ENCODE measurements at places on chromosomes 3 and 15. TPM values are rescaled to one million over a fixed set of nuclear protein-coding genes. Genes with fewer than 3 reads are reported as not detected.
A peak's percentile ranks its signal among the peaks of the same experiment; 100 is the strongest.

- H3K4me1 ChIP-seq = no peaks in the 10 kb centered on the region
- no peak overlapping the region for H3K4me3 ChIP-seq
- no peak overlapping the region for H3K27ac ChIP-seq
- no peak for DNase-seq
- no peaks in the 10 kb centered on the region for H3K36me3 ChIP-seq
- no peaks in the 10 kb centered on the region for H3K27me3 ChIP-seq
These were observed 52.2 kb upstream of the HEG1 start for GRCh38 chr3:125107861-125108567.

PP2D1 gene
- not detected for total RNA-seq

DNA sequence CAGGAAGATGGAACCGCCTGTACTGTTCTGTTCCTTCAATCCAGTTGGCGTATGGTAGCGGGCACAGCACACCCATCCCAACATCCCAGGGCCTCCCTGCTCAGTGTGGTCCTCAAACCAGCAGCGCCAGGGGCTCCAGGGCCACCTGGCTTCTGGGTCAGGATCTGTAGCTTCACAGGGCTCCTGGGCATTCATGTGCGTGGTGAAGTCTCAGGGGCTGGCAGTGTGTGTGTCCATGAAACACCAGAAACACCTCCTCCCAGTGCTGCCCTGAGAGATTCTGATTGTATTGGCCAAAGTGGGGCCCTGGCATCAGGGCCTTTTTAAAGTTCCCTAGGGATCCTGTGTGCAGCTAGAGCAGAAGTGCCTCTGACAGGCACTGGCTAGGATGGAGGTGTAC is 42.1 kb downstream of the ABTB1 start:
- DNase-seq = no peak
- H3K27me3 ChIP-seq = peaks cover 48% of the 10 kb centered on the region
- H3K4me3 ChIP-seq = no peak overlapping the region
- H3K27ac ChIP-seq = no peak overlapping the region
- no peaks in the 10 kb centered on the region for H3K4me1 ChIP-seq
- no peaks in the 10 kb centered on the region for H3K36me3 ChIP-seq

DNA sequence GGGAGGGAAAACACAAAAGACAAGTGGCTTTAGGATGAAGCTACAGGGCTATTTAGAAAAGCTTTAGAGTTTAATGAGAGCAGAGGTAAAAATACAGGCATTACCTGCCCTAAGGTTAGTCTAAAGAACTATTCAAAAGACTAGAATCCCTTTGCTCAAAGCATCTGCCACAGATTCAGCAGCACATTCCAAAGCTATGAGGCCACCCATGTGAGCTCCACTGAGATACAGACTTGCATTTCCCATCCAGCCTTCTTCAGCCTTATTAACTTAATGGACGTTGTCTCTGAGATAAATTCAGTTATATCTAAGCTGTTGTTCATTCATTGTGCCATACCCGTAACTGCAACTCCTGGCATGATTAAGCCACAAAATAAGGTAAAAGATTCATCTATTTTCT is 25.4 kb downstream of the CXCR6 start:
- H3K27me3 ChIP-seq = no peaks in the 10 kb centered on the region
- no peaks in the 10 kb centered on the region for H3K4me1 ChIP-seq
- no peak for DNase-seq
- no peak overlapping the region for H3K4me3 ChIP-seq
- peaks cover 69% of the 10 kb centered on the region for H3K36me3 ChIP-seq

GRCh38 chr3:46748170-46748569 is 30.5 kb upstream of the PRSS50 start:
- no peaks in the 10 kb centered on the region for H3K36me3 ChIP-seq
- no peak for DNase-seq
- no peak overlapping the region for H3K4me3 ChIP-seq
- H3K27me3 ChIP-seq = peaks cover 2% of the 10 kb centered on the region
- H3K27ac ChIP-seq = no peak overlapping the region

C2CD4A gene
- total RNA-seq = 0.20 TPM

GRCh38 chr3:173893835-173894234 is 496.3 kb downstream of the NLGN1 start:
- DNase-seq = no peak
- no peaks in the 10 kb centered on the region for H3K36me3 ChIP-seq
- no peaks in the 10 kb centered on the region for H3K27me3 ChIP-seq
- H3K27ac ChIP-seq = no peak overlapping the region

VWA5B2 gene
- 0.04 TPM for total RNA-seq

- no peak overlapping the region for H3K4me3 ChIP-seq
- no peak for DNase-seq
- no peaks in the 10 kb centered on the region for H3K36me3 ChIP-seq
These were observed 124.3 kb upstream of the IGF1R start for GRCh38 chr15:98523912-98524662.

DNA sequence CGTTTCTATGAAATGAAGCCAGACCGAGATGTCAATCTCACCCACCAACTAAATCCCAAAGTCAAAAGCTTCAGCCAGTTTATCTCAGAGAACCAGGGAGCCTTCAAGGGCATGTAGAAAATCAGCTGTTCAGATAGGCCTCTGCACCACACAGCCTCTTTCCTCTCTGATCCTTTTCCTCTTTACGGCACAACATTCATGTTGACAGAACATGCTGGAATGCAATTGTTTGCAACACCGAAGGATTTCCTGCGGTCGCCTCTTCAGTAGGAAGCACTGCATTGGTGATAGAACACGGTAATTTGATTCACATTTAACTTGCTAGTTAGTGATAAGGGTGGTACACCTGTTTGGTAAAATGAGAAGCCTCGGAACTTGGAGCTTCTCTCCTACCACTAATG is 41.9 kb upstream of the TRA2B start:
- H3K27ac ChIP-seq = no peak overlapping the region
- no peak overlapping the region for H3K4me3 ChIP-seq
- H3K27me3 ChIP-seq = no peaks in the 10 kb centered on the region
- peaks cover 20% of the 10 kb centered on the region for H3K4me1 ChIP-seq

GRCh38 chr3:142498397-142499180 is 50.8 kb upstream of the XRN1 start:
- H3K27ac ChIP-seq = no peak overlapping the region
- H3K4me1 ChIP-seq = no peaks in the 10 kb centered on the region
- H3K36me3 ChIP-seq = peaks cover 2% of the 10 kb centered on the region
- no peak for DNase-seq
- no peaks in the 10 kb centered on the region for H3K27me3 ChIP-seq
- H3K4me3 ChIP-seq = no peak overlapping the region

- H3K27ac ChIP-seq = no peak overlapping the region
- H3K27me3 ChIP-seq = no peaks in the 10 kb centered on the region
- H3K4me3 ChIP-seq = no peak overlapping the region
- peak; percentile 24 for DNase-seq
- H3K36me3 ChIP-seq = no peaks in the 10 kb centered on the region
These were observed 175.5 kb downstream of the NECTIN3 start for GRCh38 chr3:111246967-111247760.

DNA sequence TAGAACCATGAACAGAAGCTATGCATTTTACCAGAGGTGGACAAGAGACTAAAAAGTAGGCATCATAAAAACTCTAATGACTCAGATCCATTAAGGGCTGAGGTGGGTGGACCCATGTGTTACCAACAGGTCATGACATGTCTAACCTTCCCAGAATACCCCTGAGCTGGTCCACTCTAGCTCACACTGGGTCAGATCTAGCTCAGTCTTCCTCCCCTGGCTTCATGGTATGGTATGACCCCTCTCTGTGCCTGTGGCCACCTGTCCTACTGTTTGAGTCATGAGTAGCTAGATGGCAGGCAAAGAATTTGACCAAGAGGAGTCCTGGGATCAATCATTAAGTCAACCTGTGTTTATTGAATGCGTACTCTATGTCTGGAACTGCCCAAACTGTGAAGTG is 340.4 kb downstream of the EPHB1 start:
- H3K4me1 ChIP-seq = no peaks in the 10 kb centered on the region
- H3K4me3 ChIP-seq = no peak overlapping the region
- DNase-seq = no peak
- no peak overlapping the region for H3K27ac ChIP-seq

GRCh38 chr3:195609229-195609628 is 25.5 kb upstream of the APOD start:
- DNase-seq = no peak
- H3K4me1 ChIP-seq = no peaks in the 10 kb centered on the region
- H3K36me3 ChIP-seq = no peaks in the 10 kb centered on the region
- no peak overlapping the region for H3K4me3 ChIP-seq

DNA sequence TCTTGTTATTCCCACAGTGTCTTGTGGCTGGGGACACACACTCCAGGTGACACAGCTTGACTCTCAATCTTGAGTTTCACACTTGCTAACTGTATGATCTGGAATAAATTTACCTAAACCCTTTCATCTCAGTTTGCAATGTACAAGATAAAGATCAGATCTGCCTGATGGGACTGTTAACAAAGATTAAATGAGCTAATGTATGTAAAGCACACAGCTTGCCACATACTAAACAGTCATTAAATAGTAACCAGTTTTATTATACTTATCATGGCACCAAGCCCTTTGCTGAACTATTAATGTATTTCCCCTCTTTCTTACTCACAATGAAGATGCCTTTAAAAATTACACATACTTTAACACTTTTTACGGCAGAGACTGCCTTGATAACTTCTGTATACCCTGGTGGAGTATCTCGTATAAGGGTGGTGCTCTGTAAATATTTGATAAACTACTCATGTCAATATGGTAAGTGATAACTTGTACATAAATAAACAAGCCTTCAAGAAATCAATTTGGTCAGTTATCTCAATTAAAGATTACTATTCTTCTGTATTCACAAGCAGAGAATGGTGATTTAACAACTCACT is 184.5 kb downstream of the STAG1 start:
- no peaks in the 10 kb centered on the region for H3K27me3 ChIP-seq
- H3K4me3 ChIP-seq = no peak overlapping the region
- no peak for DNase-seq

GRCh38 chr3:10195366-10196089 is 30.8 kb downstream of the IRAK2 start:
- peaks cover 70% of the 10 kb centered on the region for H3K4me1 ChIP-seq
- H3K36me3 ChIP-seq = peaks cover 19% of the 10 kb centered on the region
- H3K27ac ChIP-seq = no peak overlapping the region

ARRDC4 gene
- 2.5 TPM for total RNA-seq

Measured in HepG2 (cell line).